Activated CD8-positive, alpha-beta memory T cell treated with anti-CD3 and anti-CD28 coated beads, Interleukin-2, amount 10 ng/mL, durations not matched to agents 7 days and 5 days (primary cell): ENCODE measurements at places on chromosomes 4 and X. TPM values are rescaled to one million over a fixed set of nuclear protein-coding genes. Genes with fewer than 3 reads are reported as not detected.

- no peak overlapping the region for H3K4me3 ChIP-seq
- H3K27me3 ChIP-seq, result peaks cover under 1% of the 10 kb centered on the region
- no peaks in the 10 kb centered on the region for H3K4me1 ChIP-seq
Observed at GRCh38 chr4:20408611-20409010, 156.9 kb downstream of the SLIT2 start.

DNA sequence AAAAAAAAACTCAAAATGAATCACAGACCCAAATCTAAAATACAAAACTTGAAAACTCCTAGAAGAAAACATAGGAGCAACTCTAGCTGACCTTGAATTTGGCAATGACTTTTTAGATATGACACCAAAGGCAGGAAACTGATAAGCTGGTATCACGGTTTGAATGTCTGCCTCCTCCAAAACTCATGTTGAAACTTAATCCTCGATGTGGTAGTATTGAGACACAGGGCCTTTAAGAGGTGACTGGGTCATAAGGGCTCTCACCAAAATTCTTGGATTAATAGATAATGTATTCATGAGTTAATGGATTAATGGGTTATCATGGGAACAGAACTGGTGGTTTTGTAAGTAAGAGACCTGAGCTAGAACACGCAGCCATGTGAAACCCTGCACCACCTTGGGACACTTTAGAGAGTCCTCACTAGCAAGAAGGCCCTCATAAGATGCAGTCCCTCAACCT is 40.5 kb downstream of the FRYL start:
- H3K4me1 ChIP-seq, result peaks cover 60% of the 10 kb centered on the region
- no peak overlapping the region for H3K27ac ChIP-seq
- no peaks in the 10 kb centered on the region for H3K27me3 ChIP-seq
- no peak for DNase-seq
- peaks cover 22% of the 10 kb centered on the region for H3K36me3 ChIP-seq
- H3K4me3 ChIP-seq, result no peak overlapping the region

DNA sequence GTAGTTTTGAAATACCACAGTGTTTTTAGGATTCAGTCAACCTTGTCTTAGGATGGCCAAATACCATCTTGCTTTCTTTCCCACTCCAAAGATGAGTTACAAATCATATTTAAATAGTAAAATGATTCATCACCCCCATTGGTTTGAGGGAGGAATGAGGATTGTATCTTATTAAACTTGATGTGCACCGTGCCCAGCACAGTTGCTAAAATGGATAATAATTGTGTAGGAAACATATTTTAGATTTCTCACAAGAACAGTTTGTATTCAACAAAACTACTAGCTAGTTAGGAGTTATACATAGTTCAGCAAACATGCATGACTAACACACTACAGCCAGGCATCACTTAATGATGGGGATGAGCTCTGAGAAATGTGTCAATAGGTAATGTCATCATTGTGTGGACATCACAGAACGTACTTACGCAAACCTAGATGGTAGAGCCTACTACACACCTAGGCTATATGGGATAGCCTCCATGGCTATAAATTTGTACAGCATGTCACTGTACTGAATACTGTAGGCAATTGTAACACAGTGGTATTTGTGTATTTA is 245.4 kb downstream of the FBXW7 start:
- H3K4me1 ChIP-seq, result no peaks in the 10 kb centered on the region
- peaks cover 2% of the 10 kb centered on the region for H3K27me3 ChIP-seq
- no peak for DNase-seq
- no peaks in the 10 kb centered on the region for H3K36me3 ChIP-seq

- no peak for DNase-seq
- H3K4me3 ChIP-seq, result no peak overlapping the region
- no peak overlapping the region for H3K27ac ChIP-seq
- no peaks in the 10 kb centered on the region for H3K27me3 ChIP-seq
- no peaks in the 10 kb centered on the region for H3K36me3 ChIP-seq
- H3K4me1 ChIP-seq, result no peaks in the 10 kb centered on the region
Observed at GRCh38 chr4:186743261-186743660, 19.6 kb upstream of the FAT1 start.

DNA sequence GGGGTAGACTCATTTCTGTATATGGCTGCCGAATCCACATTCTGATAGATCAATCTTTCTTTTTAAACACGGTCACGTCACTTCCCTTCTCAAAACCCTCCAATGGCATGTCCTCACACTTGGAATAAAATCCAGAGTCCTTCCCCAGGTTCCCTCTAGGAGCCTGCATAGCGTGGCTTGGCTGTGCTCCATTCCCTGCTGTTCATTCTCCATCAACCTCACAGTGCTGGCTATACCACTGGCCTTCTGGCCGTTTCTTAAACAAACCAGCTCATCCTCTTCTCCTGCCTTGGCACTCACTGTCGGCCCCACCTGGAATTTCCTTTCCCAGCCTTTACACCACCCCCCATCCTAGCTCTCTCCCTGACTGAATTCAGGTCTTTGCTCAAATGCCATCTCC is 77.1 kb downstream of the RBM47 start:
- DNase-seq, result no peak
- H3K4me3 ChIP-seq, result no peak overlapping the region
- no peaks in the 10 kb centered on the region for H3K36me3 ChIP-seq

- peak within 1 kb of the TSS; percentile 37 for H3K27ac ChIP-seq
- H3K4me3 ChIP-seq, result peak within 1 kb of the TSS; percentile 74
- H3K36me3 ChIP-seq, result peaks cover 2% of the 10 kb centered on the region
- DNase-seq, result peak; percentile 41
Observed at GRCh38 chr4:78057135-78057599, at the start of gene FRAS1. FRAS1 (plus strand) TSS chr4:78057323; CDS start chr4:78058010, 687 bp downstream.

DNA sequence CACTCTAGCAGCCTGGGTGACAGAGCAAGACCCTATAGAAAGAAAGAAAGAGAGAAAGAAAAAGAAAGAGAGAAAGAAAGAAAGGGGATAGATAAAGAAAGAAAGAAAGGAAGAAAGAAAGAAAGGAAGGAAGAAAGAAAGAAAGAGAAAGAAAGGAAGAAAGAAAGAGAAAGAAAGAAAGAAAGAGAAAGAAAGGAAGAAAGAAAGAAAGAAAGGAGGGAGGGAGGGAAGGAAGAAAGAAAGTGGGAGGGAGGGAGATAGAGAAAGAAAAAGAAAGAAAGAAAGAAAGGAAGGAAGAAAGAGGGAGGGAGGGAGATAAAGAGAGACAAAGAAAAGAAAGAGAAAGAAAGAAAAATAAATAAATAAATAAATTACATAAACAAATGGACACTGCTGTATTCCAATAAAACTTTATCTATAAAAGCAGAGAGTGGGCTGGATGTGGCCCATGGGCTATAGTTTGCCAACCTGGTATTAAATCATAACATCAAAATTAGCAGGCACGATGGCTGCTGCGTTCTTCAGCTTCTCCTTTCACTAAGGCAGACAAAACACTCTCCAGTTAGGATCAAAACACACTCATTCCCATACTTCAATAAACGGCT is 165.0 kb downstream of the ZNF674 start:
- H3K4me3 ChIP-seq, result no peak overlapping the region
- H3K4me1 ChIP-seq, result peaks cover 3% of the 10 kb centered on the region
- peaks cover 6% of the 10 kb centered on the region for H3K27me3 ChIP-seq
- H3K36me3 ChIP-seq, result no peaks in the 10 kb centered on the region
- no peak overlapping the region for H3K27ac ChIP-seq
- DNase-seq, result no peak

- H3K4me1 ChIP-seq, result peaks cover 12% of the 10 kb centered on the region
- H3K36me3 ChIP-seq, result peaks cover 2% of the 10 kb centered on the region
- H3K27ac ChIP-seq, result no peak overlapping the region
- H3K4me3 ChIP-seq, result no peak overlapping the region
- no peak for DNase-seq
Observed at GRCh38 chrX:42442745-42443144, 335.2 kb downstream of the PPP1R2C start.

GRCh38 chr4:183563874-183564273 is 59.0 kb downstream of the ING2 start:
- peaks cover 11% of the 10 kb centered on the region for H3K27me3 ChIP-seq
- H3K27ac ChIP-seq, result no peak overlapping the region
- H3K4me1 ChIP-seq, result no peaks in the 10 kb centered on the region
- H3K36me3 ChIP-seq, result no peaks in the 10 kb centered on the region
- no peak overlapping the region for H3K4me3 ChIP-seq
- DNase-seq, result no peak

DNA sequence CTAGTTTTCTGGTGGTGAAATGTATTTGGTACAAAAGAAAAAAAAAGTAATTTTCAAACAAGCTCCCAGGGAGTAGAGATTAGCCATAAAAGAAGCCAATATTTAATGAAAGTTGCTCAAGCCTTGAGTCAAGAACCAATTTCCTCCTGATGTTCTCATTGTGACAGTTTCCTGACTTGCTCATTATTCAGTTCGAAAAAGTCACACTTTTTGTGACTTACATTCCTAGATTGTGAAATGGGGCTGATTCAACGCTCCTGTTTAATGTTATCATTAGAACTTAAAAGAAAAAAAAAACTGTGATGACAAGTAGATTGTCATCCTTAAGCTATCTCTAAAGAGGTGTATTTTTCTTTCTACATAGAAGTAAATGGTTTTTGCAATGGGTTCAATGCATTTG is 122.6 kb upstream of the BMPR1B start:
- no peak overlapping the region for H3K27ac ChIP-seq
- no peak overlapping the region for H3K4me3 ChIP-seq
- no peaks in the 10 kb centered on the region for H3K36me3 ChIP-seq
- H3K27me3 ChIP-seq, result no peaks in the 10 kb centered on the region
- H3K4me1 ChIP-seq, result no peaks in the 10 kb centered on the region

- H3K27me3 ChIP-seq, result no peaks in the 10 kb centered on the region
- peak overlapping the region; percentile 88 for H3K4me3 ChIP-seq
- peaks cover 19% of the 10 kb centered on the region for H3K4me1 ChIP-seq
- peaks cover 15% of the 10 kb centered on the region for H3K36me3 ChIP-seq
Observed at GRCh38 chrX:64975491-64975890, 759 bp downstream of the ZC4H2 start.

GRCh38 chr4:67861513-67861912 is 22.3 kb downstream of the TMPRSS11D start:
- no peak overlapping the region for H3K4me3 ChIP-seq
- H3K27ac ChIP-seq, result no peak overlapping the region
- H3K36me3 ChIP-seq, result no peaks in the 10 kb centered on the region
- H3K4me1 ChIP-seq, result no peaks in the 10 kb centered on the region
- DNase-seq, result no peak

DNA sequence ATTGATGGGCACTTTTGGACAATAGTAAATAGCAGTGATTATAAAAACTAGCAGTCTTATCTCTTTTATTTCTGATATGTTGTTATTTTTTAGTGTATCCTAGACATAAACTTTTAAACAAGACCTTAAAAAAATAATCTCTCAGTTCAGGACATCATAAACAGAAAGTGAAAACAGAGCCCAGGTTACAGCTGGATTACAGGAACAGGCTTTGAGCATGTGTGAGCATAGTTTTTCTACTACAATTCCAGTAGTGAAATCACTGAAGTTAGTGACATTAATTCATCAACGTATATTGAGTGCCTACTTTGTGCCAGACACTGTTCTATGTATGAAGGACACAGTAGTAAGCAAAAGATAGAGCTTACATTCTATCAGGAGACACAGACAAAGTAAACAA is 16.9 kb downstream of the TRIM75 start:
- H3K27me3 ChIP-seq, result no peaks in the 10 kb centered on the region
- no peaks in the 10 kb centered on the region for H3K36me3 ChIP-seq
- no peak for DNase-seq
- H3K4me1 ChIP-seq, result no peaks in the 10 kb centered on the region

DNA sequence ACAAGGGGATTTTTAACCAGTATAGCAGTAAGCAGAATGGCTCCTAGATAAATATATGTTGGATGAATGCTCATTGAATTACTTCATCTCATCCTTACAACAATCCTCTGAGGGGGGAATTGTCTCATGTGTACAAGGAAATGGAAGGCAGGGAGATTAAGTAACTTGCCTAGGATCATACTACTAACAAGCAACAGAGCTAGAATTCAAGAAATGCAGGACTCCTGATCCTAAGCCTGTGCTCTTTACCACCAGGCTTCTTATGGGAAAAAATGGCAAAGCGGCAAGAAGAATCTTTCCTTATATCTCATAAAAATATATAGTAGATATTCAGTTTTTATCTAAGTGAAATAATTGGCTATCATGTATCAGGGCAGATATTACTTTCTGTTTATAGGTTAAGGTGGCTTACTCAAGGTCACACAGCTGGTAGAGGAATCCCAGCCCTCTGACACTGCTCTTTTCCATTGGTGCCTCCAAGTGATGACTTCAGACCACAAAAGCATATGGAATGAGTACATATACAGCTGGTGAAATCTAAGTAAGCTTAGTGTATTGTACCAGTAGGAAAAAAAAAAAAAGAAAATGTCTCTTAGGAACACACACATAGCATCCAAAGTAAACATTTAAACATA is 2.1 kb downstream of the ABHD18 start:
- peaks cover 14% of the 10 kb centered on the region for H3K36me3 ChIP-seq
- no peaks in the 10 kb centered on the region for H3K27me3 ChIP-seq
- peak overlapping the region; percentile 42 for H3K27ac ChIP-seq
- no peak for DNase-seq
- peaks cover 39% of the 10 kb centered on the region for H3K4me1 ChIP-seq

DNA sequence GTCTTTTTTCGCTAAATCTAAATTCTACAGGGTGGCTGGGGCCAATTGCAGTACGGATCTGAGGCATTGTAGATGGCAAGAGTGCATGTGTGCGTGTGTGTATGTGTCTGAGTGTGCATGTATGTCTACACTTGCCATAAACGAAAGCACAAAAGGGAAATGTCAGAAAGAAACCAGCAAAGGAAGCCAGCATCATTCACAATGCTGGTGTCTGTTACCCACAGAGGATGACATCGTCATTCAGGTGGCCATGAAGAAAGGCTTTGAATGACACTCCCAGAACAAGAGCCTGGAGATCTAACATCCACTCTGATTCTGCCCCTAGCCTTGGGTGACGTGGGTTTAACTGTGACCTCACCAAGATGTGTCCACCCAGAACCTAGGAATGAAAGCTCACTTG is 124.6 kb downstream of the DHRSX start:
- H3K27ac ChIP-seq, result no peak overlapping the region
- H3K4me1 ChIP-seq, result peaks cover 8% of the 10 kb centered on the region
- H3K36me3 ChIP-seq, result peaks cover 17% of the 10 kb centered on the region
- H3K4me3 ChIP-seq, result no peak overlapping the region

Gene FRAS1
- total RNA-seq, result not detected

Gene SPARCL1
- total RNA-seq, result not detected

Gene CTAG1B
- total RNA-seq, result not detected

Gene ART3
- total RNA-seq, result not detected
